Thyroid gland (tissue), 4 donors: ENCODE measurements at places on chromosomes 4 and X. TPM values are rescaled to one million over a fixed set of nuclear protein-coding genes. Genes with fewer than 3 reads are reported as not detected.

DNA sequence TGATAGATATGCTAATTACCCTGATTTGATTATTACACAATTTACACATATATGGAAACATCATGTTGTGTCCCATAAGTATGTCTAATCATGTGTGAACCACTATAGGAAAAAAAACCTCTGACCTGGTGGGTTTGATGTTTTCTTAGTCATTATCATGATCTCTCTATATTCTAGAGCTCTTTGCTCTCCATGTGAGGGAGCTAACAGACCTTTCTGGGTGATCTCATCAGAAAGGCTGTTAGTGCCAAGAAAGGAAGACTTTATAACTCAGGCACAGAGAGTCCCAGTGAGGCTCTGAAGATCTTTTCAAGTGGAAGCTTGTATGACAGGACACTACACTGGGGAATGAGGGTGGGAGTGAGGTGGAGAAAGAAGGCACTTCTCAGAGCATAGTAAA, 527.7 kb upstream of the MAGEB2 start:
- no peak overlapping the region for H3K27ac ChIP-seq
- H3K4me1 ChIP-seq = no peaks in the 10 kb centered on the region

Gene GNPDA2
- total RNA-seq = 32.4 TPM

Gene H2BW2
- total RNA-seq = not detected

GRCh38 chr4:122963216-122963615, 40.8 kb upstream of the NUDT6 start:
- peaks cover 7% of the 10 kb centered on the region for H3K4me1 ChIP-seq
- no peaks in the 10 kb centered on the region for H3K36me3 ChIP-seq
- H3K4me3 ChIP-seq = no peak overlapping the region
- H3K27ac ChIP-seq = no peak overlapping the region

DNA sequence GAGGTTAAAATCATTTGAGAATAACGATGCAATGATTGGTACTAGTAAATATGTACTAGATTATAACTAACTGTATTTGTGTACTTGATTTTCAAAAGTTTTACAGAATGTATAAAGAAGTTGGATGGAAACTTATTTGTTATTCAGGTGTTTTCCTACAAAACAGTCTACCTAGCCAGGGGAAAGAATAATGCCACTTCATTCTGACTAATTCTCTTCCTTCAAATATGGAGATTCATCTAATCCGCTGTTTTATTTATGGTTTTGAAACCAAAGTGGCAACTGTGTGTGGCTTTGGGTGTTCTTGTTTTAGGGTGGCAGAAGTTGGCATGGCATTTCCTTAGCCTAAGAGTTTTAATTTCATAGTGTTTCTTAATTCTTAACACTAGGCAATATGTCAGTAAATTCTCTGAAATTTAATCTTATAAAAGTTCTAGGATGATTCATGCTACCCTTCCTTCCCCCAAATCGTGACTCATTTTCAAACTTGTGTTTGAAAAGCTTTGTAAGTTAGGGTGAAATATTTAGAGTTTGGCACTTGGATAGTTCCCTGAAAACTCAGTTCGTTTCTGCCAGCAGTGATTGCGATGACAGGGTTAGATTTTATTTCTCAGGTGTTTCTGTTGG, 62.6 kb downstream of the DCLK2 start:
- no peak overlapping the region for H3K27ac ChIP-seq
- H3K4me1 ChIP-seq = no peaks in the 10 kb centered on the region
- DNase-seq = no peak
- no peaks in the 10 kb centered on the region for H3K27me3 ChIP-seq
- H3K4me3 ChIP-seq = no peak overlapping the region

DNA sequence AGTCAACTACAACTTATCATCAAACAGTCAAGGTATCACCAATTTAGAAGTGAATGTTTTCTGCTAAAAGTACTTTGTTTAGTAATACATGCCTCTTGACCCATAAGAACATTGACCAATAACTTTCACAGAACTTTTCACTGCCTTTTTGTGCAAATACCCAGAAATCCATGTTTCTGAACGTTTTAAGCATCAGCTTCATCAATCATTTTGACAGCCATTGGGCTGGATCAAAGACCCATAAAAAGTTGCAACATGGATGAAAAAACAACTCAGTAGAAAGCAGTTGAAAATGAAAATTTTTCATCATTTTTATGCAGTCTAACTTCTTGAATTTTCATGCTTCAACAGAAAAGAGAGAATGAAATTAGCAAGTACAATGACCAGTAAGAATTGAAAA, 466.7 kb downstream of the TRAM1L1 start:
- no peak overlapping the region for H3K27ac ChIP-seq
- H3K4me3 ChIP-seq = no peak overlapping the region
- no peaks in the 10 kb centered on the region for H3K36me3 ChIP-seq
- no peaks in the 10 kb centered on the region for H3K27me3 ChIP-seq
- no peaks in the 10 kb centered on the region for H3K4me1 ChIP-seq

DNA sequence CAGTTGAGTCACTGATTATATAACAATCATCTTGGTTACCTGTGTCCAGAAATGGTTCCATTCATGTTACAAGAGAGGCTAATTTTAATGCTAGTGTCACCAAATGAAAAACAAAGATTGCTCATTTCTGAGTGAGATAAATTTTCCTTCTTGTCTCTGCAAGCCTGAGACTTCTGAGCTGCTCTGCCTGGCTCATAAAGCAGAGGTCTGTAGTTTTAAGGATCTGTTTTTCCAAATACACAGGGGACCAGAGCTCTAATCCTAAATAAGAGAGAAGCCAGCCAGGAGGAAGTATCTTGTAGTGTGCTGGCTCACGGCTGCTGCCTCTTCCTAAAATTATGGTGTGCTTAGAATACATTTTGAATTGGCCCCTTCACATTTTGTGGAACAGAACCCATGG, 42.6 kb downstream of the CLDN34 start:
- H3K4me1 ChIP-seq = no peaks in the 10 kb centered on the region
- no peak overlapping the region for H3K4me3 ChIP-seq
- no peak overlapping the region for H3K27ac ChIP-seq
- H3K36me3 ChIP-seq = no peaks in the 10 kb centered on the region
- no peak for DNase-seq

Gene HSFX3
- not detected for total RNA-seq

GRCh38 chrX:43552156-43552555, 103.9 kb upstream of the MAOA start:
- DNase-seq = no peak
- H3K4me1 ChIP-seq = peaks cover 2% of the 10 kb centered on the region
- H3K36me3 ChIP-seq = no peaks in the 10 kb centered on the region
- H3K4me3 ChIP-seq = no peak overlapping the region
- H3K27ac ChIP-seq = no peak overlapping the region

DNA sequence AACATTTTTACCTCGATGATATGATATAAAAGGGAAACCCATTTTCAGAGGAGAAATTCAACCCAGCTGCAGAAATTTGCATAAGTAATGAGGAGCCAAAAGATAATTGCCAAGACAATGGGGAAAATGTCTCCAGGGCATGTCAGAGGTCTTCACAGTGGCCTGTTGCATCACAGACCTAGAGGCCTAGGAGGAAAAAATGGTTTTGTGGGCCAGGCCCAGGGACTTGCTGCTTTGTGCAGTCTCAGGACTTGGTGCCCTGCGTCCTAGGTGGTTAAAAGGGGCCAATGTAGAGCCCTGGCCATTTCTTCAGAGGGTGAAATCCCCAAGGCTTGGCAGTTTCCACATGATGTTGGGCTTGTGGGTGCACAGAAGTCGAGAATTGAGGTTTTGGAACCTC, 106.9 kb downstream of the CPXCR1 start:
- no peak for DNase-seq
- H3K27me3 ChIP-seq = no peaks in the 10 kb centered on the region
- H3K27ac ChIP-seq = no peak overlapping the region
- no peaks in the 10 kb centered on the region for H3K36me3 ChIP-seq

GRCh38 chr4:1898007-1898406, 26.8 kb downstream of the NSD2 start:
- no peaks in the 10 kb centered on the region for H3K27me3 ChIP-seq
- no peaks in the 10 kb centered on the region for H3K4me1 ChIP-seq
- H3K36me3 ChIP-seq = no peaks in the 10 kb centered on the region
- no peak overlapping the region for H3K27ac ChIP-seq
- no peak overlapping the region for H3K4me3 ChIP-seq

Gene NRK
- 1.7 TPM for total RNA-seq

- no peaks in the 10 kb centered on the region for H3K36me3 ChIP-seq
- H3K27ac ChIP-seq = no peak overlapping the region
- DNase-seq = no peak
- no peaks in the 10 kb centered on the region for H3K4me1 ChIP-seq
Measured at GRCh38 chrX:19863857-19864223, 23.6 kb downstream of the SH3KBP1 start.

Gene GRPEL1
- total RNA-seq = 21.9 TPM

DNA sequence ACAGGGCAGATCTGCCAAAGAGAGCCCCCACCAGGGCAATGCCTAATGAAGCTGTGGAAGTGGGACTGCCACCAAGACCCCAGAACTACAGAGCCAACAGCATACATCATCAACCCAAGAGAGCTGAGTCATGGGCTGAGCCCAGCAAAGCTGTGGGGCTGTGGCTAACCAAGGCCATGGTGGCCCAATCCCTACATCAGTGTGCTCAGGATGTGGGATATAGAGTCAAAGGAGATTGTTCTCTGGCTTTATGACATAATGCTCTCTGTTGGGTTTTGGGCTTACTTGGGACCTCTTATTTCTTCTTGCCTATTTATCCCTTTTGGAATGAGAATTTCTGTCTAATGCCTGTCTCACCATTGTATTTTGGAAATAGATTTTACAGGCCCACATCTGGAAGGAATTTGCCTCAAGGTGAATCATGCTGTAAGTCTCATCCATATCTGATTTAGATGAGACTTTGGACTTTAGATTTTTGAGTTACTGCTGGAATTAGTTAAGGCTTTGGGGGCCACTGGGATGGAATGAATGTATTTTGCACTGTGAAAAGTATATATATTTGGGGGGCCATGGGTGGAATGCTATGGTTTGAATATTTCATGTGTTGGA, 5.4 kb upstream of the PRDM5 start:
- no peak overlapping the region for H3K27ac ChIP-seq
- no peaks in the 10 kb centered on the region for H3K4me1 ChIP-seq
- H3K36me3 ChIP-seq = no peaks in the 10 kb centered on the region
- H3K4me3 ChIP-seq = no peak overlapping the region
- DNase-seq = no peak

DNA sequence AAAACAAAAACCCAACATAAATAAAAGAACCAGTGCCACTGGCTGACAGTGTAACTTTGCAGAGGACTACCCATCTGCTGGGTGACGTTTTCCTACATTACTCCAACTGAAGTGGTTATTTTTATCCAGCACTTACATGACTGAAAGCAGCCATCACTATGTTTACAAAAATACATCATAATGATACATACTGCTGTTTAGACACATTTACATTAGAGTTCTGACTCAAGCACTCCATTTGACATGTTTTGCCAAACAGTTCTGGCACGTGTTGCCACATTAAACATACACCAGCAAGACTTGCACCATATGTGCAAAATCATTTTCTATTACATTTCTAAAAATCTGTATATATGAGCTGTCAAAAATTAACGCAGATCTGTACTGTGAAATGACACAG, 39.6 kb downstream of the BEND4 start:
- no peak overlapping the region for H3K27ac ChIP-seq
- DNase-seq = no peak
- H3K4me1 ChIP-seq = no peaks in the 10 kb centered on the region
- no peak overlapping the region for H3K4me3 ChIP-seq
- H3K27me3 ChIP-seq = no peaks in the 10 kb centered on the region

DNA sequence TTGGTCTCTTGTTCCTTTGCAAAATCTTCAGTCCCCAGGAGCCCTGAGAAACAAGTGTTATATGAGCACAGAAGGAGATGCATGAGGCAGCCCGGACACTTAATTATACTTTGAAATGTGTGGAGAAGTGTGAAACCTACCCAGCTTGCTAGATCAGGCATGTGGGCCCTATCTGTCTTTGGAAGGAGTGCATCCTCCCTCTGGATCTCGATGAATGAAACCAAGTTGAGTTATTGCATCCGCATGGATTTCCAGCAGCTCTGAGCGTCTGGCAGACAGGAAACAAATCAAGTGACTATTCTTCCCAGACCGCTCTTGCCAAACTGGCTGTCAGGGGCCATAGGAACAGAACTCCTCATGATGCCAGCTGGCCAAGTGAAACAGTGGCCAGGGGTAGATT, 19.6 kb upstream of the SOWAHD start:
- H3K4me3 ChIP-seq = no peak overlapping the region
- no peak for DNase-seq
- H3K36me3 ChIP-seq = no peaks in the 10 kb centered on the region
- peaks cover 9% of the 10 kb centered on the region for H3K4me1 ChIP-seq
- H3K27me3 ChIP-seq = no peaks in the 10 kb centered on the region

GRCh38 chr4:96755569-96756484, 915.9 kb downstream of the PDHA2 start:
- no peak for DNase-seq
- no peaks in the 10 kb centered on the region for H3K4me1 ChIP-seq
- no peak overlapping the region for H3K4me3 ChIP-seq
- no peak overlapping the region for H3K27ac ChIP-seq
- no peaks in the 10 kb centered on the region for H3K36me3 ChIP-seq
- no peaks in the 10 kb centered on the region for H3K27me3 ChIP-seq

DNA sequence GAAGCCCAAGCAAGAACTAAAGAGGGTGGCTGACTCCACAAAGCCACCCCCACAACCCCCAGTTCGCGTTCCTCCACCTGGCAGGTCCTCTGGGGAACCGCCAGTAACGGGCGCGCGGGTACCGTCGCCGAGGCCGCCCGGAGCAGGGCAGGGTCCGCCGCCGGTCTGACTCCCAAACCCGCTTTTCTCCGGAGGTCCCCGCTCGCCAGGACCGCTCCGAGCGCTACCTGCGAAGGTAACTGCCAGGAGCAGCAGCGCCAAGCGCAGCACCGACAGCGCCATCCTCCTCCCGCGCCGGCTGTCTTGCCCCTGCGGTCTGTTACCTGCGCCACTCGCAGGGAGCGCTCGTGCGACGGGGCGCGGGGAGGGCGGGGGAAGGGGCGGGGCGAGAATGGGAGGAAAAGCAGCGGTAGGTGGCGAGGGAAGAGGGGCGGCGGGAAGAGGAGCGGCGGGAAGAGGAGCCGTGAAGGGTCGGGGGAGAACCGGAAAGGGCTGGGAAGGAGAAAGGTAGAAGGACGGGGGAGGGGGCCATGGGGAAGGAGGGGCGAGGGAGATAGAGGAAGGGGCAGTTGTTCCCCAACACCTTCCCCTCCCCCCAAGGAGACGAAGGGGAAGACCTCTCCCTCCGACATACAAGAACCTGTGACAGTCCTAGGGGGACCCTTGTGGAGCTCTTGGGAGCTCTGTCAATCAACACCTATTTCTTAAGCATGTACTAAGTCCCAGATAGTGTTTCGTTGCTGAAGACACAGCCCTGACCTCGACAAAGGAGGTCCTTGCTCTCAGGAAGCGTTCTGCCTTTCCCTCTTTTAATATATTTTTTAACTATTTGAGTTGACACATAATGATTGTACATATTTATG, at the start of gene SPINK2:
Gene SPINK2, minus strand, starts transcription at position 321 of the 863 bp plus-strand sequence. Its CDS starts 39 bp downstream, at position 282.
- H3K27me3 ChIP-seq = no peaks in the 10 kb centered on the region
- peak; percentile 52 for DNase-seq
- H3K4me3 ChIP-seq = peak within 1 kb of the TSS; percentile 18
- no peak within 1 kb of the TSS for H3K27ac ChIP-seq
- H3K4me1 ChIP-seq = no peaks in the 10 kb centered on the region

DNA sequence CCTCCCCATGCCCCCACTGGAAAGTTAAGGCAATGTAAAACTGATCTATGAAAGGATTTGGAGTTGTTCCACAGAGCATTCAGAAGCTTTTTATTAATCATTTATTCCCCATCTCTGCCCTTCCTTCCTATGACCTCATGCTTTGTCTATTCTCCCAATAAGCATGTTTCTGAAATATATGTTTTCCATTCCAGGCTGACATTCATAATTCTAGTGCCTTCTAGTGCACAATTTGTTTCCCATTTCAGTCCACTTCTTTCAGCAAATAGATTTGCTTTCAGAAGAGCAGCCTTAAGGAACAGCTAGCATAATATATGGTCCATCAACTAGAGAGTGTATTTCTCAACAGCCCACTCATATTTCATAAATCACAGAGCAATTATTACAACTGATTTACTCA, 77.1 kb upstream of the ATXN3L start:
- H3K36me3 ChIP-seq = no peaks in the 10 kb centered on the region
- no peak for DNase-seq

Gene KLHL5
- 19.7 TPM for total RNA-seq
